ENCODE measurements at places on chromosomes 13 and 19. TPM values are rescaled to one million over a fixed set of nuclear protein-coding genes. Genes with fewer than 3 reads are reported as not detected.

The ERICH6B gene
- not detected for total RNA-seq

The CFAP97D2 gene
- total RNA-seq, result not detected

The NOVA2 gene
- 3.4 TPM for total RNA-seq

- no peak for DNase-seq
Observed at GRCh38 chr13:20505405-20506366, 20.0 kb downstream of the CRYL1 start.

GRCh38 chr19:8487137-8487851 is 15.1 kb downstream of the PRAM1 start:
- no peak for DNase-seq

DNA sequence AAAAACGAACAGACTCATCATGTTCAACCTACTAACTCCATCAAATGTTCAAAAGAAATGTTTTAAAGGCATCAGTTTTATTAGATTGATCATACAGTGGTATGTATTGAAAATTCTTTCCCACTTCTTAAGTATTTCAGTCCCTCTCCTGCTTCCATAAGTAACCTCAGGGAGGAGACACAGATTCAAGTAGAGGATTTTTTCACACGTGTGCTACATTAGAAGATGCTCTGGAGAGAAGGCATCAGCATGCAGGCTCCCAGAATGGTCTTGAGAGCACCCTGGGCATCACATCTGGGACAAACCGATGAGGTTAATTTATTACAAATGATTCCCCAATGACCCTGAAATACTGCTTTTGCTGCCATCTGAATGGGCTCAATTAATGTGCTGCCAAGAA is 3.6 kb downstream of the GPR12 start:
- no peak for DNase-seq

The ZSWIM9 gene
- 4.5 TPM for total RNA-seq

The ZNF577 gene
- total RNA-seq, result 3.1 TPM

DNA sequence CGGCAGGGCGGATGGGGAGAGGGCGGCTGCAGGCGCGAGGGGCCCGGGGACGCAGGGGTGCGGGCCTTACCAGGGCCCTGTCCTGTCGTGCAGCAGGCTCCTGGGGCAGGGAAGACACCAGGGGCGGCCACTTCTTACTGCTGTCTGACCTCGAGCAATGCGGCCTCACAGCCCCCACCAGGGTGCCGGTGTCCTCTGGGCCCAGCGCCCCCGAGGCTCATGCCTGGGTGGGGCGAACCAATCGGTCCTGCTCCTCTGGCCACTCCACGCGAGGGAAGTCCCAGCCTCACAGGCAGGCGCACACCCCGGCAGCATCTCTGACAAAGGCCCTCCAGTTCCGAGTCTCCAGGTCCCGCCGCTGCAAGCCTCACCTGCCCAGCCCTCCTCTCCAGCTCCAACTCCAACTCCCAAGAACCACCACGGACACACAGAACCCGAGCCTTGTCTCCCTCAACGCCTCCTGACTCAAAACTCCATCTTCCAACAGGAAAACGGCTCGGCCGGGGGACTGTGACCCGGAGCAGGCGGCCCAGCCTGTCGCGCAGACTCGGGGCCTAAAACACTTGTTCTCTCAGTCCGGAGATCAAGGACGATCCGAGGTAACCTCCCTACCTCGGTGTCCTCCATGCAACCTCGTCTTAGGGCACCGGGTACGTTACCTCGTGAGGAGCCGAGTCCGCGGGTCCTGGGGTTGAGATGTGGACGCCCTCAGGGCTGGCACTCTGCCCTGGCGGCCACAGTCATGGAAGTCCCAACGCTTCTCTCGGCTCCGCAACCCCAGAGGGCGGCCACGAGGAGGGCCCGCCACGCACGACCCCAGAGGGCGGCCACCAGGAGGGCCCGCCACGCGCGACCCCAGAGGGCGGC is 6.5 kb downstream of the FGF22 start:
- DNase-seq, result no peak

The PBX4 gene
- total RNA-seq, result 0.07 TPM

The CSNK1A1L gene
- total RNA-seq, result not detected

- DNase-seq, result no peak
Observed at GRCh38 chr13:67298297-67298696, 68.2 kb upstream of the PCDH9 start.

GRCh38 chr19:44529536-44529935 is at the start of gene CEACAM20:
TSS of gene CEACAM20 (minus strand) at chr19:44529675. CDS start at chr19:44529509, 166 bp downstream.
- DNase-seq, result no peak

DNA sequence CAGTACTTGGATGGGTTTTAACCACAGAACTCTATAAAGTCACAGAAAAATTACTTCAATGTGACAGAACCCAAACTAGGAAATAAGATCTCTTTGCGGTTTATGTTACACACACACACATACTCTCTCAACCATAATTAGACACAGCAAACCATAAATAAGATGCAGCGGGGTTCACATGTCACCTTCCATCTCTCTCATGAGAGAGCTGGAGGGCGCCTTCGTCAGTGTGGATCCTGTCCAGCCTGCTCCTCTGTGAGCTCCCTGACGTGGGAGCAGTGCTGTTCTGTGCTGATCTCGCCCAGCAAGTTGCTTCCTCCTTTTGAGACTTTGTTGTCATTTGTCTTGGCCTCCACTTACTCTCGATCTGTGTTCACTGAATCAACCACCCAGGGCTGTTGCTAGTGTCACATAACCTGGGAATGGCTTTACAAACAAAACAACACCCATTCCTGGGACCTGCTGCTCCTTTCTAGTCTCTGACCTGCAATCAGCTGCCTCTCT is 204.9 kb upstream of the KL start:
- DNase-seq, result no peak

DNA sequence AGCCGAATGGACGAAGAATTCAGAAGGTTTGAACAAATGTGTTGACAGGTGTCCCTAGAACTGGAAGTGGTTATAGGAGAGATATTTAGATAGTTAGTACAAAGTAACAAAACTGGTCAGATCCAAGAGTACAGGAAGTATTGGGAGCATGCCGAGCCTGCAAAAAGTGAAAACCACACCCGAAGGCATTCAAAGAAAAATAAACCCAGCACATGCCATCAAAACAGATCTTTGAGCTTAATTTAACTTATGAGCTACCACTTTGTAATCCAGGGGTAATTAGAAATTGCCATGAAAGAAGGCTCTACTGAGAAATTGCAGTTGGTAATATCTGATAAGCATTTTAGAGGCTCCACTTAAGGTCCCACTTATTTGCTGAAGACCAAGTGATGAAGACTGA is 214.2 kb downstream of the DNAJC15 start:
- DNase-seq, result no peak

DNA sequence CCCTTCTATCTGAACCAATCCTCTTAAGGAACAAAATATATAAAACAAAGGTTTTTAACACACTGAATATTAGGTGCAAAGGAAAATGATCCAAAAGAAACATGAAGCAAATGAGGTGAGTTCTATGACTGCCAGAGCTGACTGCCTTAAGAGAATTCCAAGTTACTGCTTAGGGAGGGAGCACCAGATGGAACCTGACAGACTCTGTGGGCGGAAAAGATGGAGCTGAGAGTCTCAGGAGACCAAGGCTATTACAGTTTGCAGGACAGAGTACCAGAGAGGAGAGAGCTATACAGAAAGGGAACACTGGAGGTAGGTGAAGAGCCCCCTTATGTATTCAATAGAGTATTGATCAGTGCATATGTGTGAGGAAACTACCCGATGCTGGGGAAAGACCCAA is 87.2 kb downstream of the B3GLCT start:
- no peak for DNase-seq

GRCh38 chr13:67966065-67966464 is 735.9 kb upstream of the PCDH9 start:
- no peak for DNase-seq

The FFAR3 gene
- total RNA-seq, result not detected

The JAK3 gene
- total RNA-seq, result 3.0 TPM

GRCh38 chr13:78587395-78587794 is 16.0 kb downstream of the POU4F1 start:
- no peak for DNase-seq

GRCh38 chr13:28537171-28537570 is 42.2 kb upstream of the FLT1 start:
- DNase-seq, result no peak

DNA sequence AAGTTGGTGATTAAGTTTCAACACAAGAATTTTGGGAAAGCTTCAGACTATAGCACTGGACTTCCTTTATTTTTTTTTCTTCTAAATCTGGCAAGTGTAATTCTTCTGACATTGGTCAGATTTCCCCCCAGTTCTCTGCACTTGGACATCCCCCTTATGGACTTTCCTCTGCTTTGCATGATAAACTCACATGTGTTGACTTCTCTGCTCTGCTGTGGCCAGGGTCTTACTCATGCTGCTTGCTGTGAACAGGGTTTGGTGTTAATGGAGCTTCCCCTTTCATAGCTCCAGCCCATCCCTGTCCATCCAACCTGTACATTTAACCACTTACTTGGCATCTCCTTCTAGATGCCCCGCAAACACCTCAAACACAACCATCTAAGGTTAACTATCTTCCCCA is 70.5 kb upstream of the SPATA13 start:
- no peak for DNase-seq

The IL27RA gene
- total RNA-seq, result 4.1 TPM

The MCEMP1 gene
- not detected for total RNA-seq

The CNMD gene
- total RNA-seq, result not detected

GRCh38 chr13:62130062-62130970 is 714.7 kb upstream of the PCDH20 start:
- DNase-seq, result no peak

The ZNF844 gene
- 2.8 TPM for total RNA-seq

The ZSCAN18 gene
- 19.7 TPM for total RNA-seq

The NKG7 gene
- total RNA-seq, result not detected

DNA sequence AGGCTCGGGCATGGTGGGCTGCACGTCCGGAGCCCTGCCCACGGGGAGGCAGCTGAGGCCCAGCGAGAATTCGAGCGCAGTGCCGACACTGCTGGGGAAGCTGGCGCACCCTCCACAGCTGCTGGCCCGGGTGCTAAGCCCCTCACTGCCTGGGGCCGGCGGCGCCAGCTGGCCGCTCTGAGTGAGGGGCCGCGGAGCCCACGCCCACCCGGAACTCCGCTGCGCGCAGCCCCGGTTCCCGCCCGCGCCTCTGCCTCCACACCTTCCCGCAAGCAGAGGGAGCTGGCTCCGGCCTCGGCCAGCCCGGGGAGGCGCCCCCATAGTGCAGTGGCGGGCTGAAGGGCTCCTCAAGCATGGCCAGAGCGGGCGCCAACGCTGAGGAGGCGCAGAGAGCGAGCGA is 2080.4 kb downstream of the PCDH9 start:
- DNase-seq, result no peak

DNA sequence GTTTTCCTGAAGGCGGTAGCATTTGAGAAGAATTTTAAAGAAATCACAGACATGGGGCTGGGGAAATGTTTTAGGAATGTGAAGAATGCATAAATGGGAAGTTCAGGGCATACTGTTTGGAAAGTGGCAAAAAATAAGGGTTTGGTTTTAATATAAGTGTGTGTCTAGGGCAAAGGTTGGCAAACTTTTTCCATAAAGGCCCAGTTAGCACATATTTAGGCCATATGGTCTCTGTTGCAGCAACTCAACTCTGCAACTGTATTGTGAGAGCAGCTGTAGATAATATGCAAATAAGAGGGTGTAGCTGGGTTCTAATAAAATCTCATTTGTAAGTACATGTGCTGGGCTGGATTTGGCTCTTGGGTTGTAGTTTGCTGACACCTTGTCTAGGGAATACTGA is 521.9 kb downstream of the DIAPH3 start:
- no peak for DNase-seq

DNA sequence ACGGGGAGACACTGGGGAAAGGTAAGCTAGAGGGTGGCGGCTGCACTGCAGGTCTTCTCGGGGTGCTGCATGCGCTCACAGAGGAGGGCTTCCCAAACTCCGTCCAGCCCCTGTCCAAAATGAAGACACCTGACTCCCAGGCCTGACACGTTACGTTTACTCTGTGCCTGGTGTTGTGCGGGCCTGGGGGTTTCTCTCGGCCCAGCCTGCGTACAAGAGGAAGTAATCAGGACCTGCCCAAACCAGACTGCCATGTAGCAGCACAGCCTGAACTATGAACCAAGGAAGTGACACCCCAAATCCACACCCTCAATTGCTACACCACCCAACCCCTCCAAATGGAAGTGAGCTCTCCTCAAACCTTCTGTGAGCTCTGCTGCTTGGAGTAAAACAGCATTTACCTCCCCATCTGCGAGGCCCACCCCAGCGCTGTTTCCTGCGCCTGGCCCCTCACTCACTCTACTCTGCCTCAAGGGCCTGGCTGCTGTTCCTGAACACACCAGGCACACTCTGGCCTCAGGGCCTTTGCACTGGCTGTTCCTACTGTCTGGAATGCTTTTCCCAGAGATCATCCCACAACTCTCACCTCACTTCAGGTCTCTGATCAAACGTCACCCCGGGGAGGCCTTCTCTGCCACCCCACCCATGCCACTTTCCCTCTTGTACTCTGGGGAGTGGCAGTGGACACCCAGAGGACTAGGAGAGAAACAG is 3.0 kb downstream of the HSPBP1 start:
- DNase-seq, result no peak

GRCh38 chr13:110916301-110917142 is 1.7 kb upstream of the ANKRD10 start:
- DNase-seq, result no peak

DNA sequence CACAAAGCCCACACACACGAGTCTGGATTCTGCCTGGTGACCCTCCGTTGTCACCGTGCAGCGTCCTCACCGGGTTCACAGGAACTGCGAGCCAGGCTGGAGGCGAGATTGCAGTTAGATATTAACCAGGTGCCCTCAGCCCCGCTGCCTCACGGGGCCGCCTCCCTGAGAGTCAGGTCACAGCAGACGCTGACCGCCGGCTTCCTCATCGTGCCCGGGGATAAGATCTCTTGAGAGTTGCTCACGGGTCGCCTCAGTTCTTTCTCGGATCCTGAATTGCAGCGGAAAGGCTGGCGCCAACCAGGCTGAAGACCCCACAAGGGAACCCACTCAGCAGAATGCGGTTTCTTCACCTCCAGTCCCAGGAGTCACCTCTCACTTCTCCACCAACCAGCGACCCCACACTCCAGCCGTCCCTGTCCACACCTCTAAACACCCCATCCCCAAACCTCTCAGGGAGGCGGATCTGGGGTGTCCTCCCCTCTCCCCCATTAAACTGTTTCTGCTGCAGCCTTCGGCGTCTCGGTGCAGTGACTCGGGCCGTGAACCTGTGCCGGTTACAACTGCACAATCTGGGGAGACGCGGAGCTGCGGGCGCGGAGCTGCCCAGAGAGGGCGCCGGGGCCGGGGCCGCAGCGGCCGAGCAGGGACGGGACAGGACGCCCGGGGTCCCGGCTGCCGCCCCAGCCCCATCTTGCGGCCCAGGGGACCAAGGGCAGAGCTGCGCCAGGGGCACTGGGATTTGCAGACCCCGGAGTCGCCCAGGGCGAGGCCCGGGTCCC is 591 bp downstream of the ZNF823 start:
- DNase-seq, result no peak

The NXNL1 gene
- not detected for total RNA-seq

The RSPH6A gene
- 0.04 TPM for total RNA-seq
